ENCODE measurements at places on chromosomes 5 and 9.

- no peak for DNase-seq
Observed at GRCh38 chr9:130986356-130986965, 22.5 kb upstream of the LAMC3 start.

- DNase-seq: peak; percentile 81
Observed at GRCh38 chr9:75892216-75892911, 1.9 kb downstream of the PCSK5 start.

DNA sequence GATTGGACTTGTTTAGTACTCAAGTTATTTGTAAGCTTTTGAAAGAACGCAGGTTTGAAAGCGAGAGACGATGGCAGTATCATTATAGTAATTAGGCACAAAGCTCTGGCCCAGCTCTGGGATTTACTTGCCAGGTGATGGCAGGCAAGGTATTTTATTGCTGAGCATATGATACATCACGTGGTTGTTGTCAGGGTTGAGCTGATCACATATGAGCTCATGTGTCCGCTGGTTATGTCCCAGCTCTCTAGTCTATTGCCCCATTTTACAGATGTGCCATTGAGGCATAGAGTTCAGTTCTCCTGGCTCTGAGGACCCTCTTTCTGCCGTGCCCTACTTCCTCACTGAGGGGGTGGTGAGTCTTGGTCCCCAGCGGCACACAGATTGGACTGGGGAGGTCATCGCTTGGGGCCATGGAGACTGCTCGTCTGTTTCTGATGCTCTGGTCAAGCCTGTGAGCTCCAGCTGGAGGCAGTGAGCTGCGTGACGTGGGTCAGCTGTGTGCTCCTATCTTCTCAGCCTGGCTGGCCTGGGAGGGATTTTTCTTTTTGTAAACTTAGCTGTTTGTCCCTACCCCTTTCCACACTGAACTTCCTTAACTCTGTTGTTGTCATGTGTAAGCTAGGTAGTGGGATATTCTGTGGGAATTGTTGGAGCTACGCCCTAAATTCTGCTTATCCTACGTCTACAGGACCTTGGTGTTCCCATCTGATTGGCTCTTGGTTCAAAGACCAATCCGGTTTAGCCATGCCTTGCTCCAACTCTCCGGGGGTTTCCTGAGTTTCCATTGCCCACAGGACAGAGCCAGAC is 2.2 kb downstream of the NXNL2 start:
- DNase-seq: peak; percentile 42

- no peak for DNase-seq
Observed at GRCh38 chr5:93346301-93346700, 234.7 kb downstream of the NR2F1-AS1 start.

DNA sequence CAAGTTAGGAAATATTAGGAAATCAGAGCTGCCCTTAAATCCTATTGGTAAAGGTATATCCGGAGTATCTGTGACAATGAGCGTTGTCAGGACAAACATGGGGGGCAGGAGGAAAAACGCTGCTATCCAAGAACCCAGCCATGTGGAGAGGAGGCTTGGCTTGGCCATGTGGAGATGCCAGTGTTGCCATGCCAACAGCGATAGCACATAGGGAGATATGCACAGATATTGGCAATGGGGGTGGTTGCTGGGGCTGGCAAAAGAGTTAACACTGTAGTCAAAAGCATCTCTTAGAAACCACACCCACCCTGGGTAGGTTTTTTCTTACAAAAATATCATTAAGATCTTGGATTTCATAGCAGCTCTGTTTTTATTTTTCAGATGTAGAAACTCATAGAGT is 106.4 kb upstream of the ASTN2 start:
- no peak for DNase-seq

DNA sequence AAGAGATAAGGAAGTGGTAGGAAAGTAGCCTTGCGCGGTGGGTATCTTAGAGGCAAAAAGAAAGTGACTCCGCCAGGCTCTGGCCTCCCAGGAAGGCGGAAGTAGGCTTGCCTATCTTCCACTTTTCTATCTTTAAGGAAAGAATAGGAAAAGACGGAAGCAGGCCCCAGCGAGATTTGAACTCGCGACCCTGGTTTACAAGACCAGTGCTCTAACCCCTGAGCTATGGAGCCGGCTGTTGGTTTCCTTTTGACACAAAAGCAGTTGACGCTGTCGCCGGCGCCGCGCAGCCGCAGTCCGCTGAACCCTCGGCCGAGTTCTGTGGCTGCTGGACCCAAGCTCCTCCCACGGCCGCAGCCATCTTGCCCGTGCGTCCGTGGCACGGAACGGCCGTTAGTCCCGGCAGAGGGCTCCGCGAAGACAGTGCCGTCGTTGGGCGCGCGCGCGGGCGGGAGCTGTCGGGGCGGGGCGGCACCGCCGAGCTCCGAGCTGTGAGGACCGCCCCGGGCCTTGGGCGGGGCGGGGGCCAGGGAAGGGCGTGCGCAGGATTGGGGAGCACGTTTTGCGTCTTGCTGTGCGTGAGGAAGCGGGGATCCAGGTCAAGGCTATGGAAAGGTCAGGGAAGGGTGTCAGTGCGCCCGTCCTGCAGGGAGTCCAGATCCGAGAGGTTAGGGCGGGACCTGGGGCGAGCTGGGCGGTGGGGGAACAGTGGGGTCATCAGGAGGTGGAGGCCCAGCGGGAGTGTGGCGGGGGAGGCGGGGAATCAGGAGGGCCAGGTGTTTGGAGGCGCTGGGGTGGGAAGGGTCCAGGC is 13.3 kb downstream of the TRIM7 start:
- DNase-seq: peak; percentile 96

GRCh38 chr5:98517560-98518366 is 255.7 kb upstream of the RGMB start:
- no peak for DNase-seq

DNA sequence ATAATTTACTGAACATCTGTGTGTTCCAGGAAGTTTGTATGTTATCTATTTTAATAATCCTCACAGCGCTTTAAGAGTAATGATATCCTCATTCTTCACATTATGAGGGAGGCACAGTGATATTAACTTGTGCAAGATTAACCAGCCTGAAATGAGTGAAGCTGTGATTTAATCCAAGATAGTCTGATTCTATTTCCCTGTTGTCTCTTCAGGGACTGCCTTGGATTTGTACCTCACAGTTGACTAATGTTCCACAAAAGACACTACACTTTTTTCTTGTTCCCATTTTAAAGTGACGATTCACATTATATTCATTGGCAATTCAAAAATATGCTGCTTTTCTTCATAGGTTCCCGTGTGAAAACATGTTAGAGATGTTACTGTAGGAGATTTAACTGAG is 125.3 kb upstream of the GNA14 start:
- DNase-seq: no peak

DNA sequence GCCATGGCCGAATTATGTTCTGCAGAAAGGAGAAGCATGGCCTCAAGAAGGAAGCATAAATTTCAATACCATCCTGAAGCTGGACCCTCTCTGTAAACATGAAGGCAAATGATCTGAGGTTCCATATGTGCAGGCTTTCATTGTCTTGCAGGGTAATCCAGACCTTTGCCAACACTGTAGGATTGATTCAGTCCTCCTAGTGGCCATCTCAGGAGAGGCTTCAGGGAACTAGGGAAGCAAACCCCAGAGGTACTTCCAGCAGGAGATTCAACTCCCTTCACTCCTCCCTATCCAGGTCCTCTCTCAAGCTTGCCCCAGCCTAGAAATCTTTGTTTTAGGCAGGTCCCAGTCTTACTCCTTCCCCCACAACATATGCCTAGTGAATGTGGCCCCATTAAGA is 99.3 kb upstream of the HCN1 start:
- DNase-seq: no peak

DNA sequence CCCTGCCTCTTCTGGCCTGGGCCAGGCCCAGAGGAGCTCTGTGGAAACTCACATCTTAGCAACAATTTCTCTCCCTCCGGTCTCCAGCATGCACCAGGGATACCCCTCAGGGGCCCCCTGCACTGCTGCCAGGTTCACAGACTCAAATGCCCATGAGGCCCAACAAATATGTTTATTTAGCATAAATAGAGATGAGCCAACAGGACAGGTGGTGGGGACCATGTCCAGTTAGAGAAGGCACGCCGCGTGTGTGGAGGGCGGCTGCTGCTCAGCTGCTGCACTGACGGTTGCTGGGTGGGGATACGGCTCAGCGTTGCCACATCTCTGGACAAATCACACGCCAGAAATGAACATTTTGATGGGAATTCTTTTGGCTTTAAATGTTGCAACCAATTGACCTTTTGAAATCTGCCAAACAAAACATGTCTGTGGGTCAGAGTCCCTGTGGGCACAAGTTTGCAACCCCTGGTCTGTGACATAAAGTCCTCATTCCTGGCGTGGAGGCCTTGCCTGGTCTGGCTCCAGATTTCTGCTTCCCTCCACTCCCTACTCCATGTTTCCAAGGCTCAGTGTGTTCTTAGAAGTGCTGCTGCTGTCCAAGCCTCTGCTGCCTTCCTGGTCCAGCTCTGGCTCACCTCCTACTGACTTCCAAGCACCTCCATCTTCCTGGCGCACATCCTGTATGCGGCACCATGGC is 88.9 kb downstream of the AMBP start:
- DNase-seq: peak; percentile 62

DNA sequence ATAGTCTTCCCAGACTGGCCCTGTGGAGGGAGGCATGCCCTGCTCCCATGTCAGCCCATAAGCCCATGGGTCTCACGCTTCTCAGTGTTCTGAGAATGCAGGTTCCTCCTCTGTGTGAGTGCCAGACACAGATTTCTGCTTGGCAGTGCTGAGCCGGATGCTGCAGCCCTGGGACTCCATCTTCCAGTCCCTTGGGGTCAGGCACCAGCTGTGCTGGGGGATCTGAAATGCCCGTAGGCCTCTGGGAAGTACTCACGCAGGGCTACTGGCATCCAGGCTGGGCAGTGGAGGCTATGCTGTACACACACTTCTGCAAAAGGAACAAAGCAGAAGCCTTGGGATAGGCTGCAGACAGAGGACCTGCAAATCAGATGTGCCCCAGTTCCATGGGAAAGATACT is 1944.6 kb downstream of the EFNA5 start:
- DNase-seq: no peak

DNA sequence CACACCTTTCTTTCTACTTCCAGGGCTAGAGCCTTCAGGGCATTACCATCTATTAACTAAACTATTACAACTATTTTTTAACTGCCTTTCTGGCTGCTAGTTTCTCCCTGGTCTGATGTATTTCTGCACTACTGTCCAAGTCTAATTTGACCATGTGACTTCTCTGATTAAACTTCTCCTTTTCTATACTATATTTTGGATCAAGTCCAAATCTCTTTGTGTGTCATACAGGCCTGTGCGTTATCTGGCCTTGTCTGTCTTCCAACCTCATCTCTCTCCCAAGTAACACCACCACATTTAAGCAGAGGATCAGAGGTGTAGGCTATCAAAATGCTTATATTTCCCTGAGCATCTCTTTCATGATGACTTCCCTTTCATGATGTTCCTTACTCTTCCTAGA is 47.2 kb upstream of the OR13F1 start:
- DNase-seq: no peak

GRCh38 chr9:87850391-87850790 is 32.3 kb upstream of the SPATA31E1 start:
- no peak for DNase-seq

- DNase-seq: no peak
Observed at GRCh38 chr9:136111910-136112309, 6.8 kb downstream of the TMEM250 start.

GRCh38 chr9:82031538-82032280 is 43.1 kb downstream of the SPATA31D1 start:
- DNase-seq: peak; percentile 27

- no peak for DNase-seq
Observed at GRCh38 chr9:78438780-78439179, 141.9 kb downstream of the PSAT1 start.

GRCh38 chr9:34322899-34323591 is 6.0 kb downstream of the KIF24 start:
- DNase-seq: no peak

GRCh38 chr9:105308461-105309341 is 64.2 kb downstream of the SLC44A1 start:
- DNase-seq: no peak

- DNase-seq: no peak
Observed at GRCh38 chr5:170262061-170263045, 29.6 kb downstream of the C5orf58 start.

GRCh38 chr9:89837162-89837933 is 232.5 kb downstream of the GADD45G start:
- peak; percentile 33 for DNase-seq

DNA sequence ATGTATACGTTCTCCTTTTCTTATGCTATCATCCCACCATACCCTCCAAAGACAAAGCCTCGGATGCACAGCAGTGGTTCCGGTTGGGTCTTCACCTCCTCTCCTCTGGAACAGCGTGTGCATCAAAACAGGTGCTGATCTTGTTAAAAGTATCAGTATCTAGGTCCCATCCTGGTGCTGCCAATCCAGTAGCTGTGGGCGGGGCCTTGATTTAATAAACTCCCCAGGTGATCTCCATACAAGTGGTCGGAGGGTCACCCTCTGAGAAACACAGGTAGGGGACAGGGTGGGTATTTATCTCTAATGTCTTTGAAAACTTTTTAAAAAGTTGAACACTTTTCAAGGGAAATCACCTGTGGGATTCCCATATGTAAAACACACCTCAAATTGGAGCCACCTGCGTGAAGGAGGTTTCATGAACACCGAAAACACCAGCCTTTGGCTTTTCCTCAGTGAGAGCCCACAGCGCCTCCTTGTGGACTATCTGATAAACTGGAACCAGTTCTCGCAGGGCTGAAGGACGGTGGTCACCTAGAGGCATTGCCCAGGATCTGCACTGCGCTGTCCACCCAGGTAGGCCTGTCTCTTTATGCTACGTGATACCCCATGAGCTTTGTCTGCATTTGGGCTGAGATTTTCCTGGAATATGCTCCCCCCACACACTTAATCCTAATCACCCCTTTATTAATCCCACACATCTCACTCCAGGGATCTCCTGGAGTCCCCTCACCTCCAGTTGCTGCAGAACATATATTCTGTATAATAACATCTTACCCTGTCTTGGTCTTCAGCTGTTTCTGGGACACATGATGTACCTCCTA is 80.5 kb upstream of the EPB41L4B start:
- DNase-seq: peak; percentile 72

DNA sequence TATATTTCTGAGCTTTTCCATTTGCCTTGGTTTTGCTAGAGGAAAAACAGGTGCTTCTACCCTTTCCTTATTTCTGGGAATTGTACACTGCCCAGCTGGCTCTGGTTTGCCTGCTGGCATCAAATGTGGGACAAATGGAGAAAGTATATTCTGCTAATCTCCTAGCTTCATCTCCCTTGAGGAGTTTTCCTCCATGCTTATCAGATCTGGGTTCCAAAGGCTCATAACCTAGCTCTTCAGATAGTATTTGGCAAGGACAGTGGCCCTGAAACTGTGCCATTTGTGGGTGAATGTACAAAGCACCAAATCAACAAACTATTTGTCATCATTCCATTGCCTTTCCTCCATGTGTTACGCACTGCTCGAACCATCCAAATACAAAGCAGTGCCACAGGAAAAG is 16.2 kb downstream of the PRLR start:
- DNase-seq: no peak

Measured in testis (tissue), 5 donors.